ENCODE measurements at places on chromosomes 6 and 20. TPM values are rescaled to one million over a fixed set of nuclear protein-coding genes. Genes with fewer than 3 reads are reported as not detected.
A peak's percentile ranks its signal among the peaks of the same experiment; 100 is the strongest.

- no peak for DNase-seq
Measured at GRCh38 chr6:160238761-160239751, 19.6 kb downstream of the SLC22A2 start.

Gene LTB
- total RNA-seq, result not detected

DNA sequence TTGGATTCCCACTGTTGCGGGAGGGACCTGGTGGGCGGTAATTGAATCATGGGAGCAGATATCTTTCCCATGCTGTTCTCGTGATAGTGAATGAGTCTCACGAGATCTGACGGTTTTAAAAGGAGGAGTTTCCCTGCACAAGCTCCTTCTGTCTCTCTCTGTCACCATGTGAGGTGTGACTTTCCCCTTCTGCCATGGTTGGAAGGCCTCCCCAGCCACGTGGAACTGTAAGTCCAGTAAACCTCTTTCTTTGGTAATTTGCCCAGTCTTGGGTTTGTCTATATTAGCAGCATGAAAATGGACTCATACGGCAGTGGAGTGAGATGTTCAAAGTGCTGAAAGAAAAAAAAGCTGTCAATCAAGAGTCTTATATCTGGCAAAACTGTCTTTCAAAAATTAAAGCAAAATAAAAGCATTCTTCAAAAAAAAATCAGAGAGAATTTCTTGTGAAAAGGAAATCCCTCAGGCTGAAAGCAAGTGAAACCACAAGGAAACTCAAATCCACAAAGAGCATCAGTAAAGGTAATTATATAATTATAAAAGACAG, 15.5 kb upstream of the KIF25 start:
- no peak for DNase-seq

DNA sequence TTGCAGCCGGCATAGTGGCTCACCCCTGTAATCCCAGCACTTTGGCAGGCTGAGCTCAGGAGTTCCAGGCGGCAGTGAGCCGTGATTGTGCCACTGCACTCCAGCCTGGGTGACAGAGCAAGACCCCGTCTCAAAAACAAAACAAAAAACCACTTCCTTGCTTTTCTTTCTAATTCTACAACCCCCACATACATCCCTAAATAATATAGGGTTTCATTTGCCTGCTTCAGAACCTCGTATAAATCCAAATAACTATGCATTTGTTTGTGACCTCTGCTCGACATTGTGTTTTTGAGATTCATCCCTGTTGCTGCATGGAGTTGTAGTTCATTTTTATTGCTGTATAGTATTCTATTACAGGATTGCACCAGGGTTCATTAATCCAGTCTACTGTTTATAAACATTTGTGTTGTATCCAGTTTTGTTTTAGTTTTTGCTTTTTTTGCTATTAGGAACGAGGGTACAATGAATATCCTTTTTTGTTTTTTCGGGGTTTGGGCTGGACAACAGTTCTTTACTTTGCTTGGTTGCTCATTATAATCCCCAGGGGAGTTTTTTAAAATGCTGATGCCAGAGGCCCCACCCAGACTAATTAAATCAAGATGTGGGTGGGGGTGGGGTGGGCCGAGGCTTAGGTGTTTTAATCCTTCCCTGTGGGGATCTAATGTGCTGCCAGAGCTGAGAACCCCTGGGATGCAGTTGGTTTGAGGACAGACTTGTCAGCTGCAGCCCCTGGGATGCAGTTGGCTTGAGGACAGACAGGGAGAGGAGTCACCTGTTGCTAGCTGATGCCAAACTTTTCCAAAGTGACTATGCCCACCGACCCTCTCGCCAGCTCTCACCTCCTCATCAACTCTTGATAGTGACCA, 2.4 kb upstream of the SNAI1 start:
- DNase-seq, result no peak

GRCh38 chr6:7673063-7673536, 52.8 kb upstream of the BMP6 start:
- no peak for DNase-seq

DNA sequence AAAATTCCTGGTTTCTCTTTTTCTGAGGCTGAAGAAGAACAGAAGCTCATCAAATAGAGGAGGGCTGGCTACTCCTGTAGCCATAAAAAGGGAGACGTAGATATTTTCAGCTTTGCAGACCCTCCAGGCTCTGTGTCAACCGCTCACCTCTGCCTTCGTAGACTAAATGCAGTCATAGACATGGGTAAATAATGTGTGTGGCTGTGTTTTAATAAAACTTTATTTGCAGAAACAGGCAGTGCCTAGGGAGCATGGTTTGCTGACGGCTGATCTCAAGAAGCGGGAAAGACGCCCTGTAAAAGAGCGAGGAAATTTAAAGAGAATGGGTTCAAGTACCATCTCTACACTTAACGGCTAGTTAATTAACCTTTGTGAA, 171.8 kb downstream of the BCAS1 start:
- DNase-seq, result no peak

GRCh38 chr6:138025528-138025978, 81.7 kb downstream of the PERP start:
- no peak for DNase-seq

Gene ARMH2
- total RNA-seq, result not detected

Gene GSTA1
- total RNA-seq, result not detected

GRCh38 chr6:83884523-83884922, 25.0 kb downstream of the CYB5R4 start:
- DNase-seq, result peak; percentile 60

DNA sequence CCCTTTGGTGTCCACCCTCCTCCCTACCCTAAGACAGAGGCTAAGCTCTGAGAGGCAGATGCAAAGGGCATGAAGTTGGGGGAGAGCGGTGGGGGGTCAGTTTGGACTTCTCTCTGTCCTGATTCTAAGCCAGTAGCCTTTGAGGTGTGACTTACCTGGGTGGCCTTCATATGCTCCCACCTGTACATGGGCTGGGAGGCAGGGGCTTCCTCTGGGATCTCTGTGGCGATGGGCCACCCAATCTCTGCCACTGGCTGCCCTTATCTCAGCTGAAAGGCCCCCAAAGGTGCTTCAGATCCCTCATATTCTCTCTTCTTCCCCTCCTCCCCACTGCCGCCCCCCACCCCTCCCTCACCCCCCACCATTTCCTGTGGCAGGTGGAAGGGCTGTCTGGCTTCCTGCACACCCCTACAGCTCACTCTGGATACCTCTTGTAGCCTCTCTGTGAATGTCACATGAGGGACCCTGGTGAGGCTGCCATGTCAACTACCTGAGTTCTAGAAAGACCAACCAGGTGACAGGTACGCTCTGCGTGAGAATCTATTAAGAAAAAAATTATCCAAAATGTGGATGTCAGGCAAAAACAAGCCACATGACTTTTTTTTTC, 34.0 kb downstream of the PNLDC1 start:
- no peak for DNase-seq

GRCh38 chr20:44959082-44959637, 1.0 kb downstream of the TOMM34 start:
- DNase-seq, result no peak

DNA sequence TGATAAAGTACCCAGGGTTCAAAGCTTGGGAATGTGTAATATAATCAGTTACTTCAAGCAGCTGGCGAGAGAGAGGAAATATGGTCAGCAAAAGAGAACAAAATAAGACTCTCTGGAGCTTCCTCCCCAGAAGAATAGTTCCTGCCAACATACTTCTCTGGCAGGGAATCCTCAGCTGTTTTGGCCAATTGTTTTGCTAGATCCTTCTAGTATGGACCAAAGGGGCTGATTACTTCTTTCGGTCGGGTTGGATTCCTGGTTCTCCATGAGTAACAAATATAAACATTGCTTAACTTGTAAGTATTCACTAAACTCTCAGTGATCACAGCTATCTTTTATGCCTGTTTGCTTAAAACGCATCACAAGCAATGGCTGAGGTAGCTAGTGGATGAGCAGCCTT, 31.4 kb upstream of the FBXO9 start:
- DNase-seq, result no peak

DNA sequence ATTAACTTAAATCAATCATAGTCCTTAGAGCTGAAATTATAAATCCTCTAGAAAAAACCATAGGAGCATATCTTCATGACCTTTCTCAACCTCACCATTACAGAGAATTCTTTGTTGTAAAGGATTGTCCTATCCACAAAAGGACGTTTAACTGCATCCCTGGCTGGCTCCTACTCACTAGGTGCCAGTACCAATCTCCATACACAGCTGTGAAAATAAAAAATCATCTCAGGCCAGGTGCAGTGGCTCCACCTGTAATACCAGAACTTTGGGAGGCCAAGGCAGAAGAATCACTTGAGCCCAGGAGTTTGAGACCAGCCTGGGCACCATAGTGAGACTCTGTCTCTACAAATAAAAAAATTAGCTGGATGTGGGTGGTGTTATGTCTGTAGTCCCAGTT, 89.9 kb downstream of the PDSS2 start:
- DNase-seq, result no peak

GRCh38 chr6:121584586-121585369, 149.3 kb downstream of the GJA1 start:
- no peak for DNase-seq

- DNase-seq, result peak; percentile 6
Measured at GRCh38 chr6:161639772-161640171, 365.9 kb upstream of the AGPAT4 start.

GRCh38 chr6:107353773-107354382, 105.5 kb downstream of the PDSS2 start:
- DNase-seq, result no peak

DNA sequence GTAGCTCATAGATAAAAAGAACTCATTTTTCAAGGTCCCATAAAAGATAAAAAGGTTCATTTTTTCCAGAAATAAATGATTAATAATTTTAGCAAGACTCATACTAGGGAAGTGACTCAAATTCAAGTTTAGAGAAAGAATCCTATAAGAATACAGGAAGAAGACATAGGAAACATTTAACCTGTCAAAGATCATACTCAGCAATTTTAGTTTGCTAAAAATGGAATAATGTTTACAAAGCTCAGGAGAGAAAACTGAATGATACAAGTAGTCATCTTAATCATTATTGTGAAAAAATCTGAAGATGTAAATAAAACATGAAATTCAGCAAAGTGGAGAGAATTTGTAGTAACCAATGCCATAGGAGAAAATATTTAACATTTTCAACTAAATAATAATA, 926.6 kb downstream of the TBC1D32 start:
- DNase-seq, result no peak

DNA sequence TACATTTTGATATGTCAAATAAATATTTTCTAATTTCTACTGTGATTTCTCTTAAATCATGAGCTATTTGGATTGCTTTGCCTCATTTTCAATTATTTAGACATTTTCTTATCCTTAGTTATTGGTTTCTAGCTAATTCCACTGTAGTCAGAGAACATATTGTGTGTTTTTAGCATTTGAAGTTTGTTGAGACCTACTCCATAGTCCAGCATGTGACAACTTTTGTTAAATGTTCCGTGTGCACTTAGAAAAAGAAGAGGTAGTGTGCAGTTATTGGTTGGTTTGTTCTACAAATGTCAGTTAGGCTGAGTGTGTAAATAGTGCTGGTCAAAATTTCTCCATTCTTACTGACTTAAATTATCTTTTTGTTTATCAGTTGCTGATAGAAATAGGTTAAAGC, 138.8 kb downstream of the BCAS1 start:
- DNase-seq, result no peak

Gene THBD
- 2.7 TPM for total RNA-seq

Gene ERVFRD-1
- not detected for total RNA-seq
